NCI-H1105 (cell line): ENCODE measurements at places on chromosomes 4 and X.
A peak's percentile ranks its signal among the peaks of the same experiment; 100 is the strongest.

GRCh38 chr4:115110191-115111181 lies 2.9 kb downstream of the NDST4 start:
- DNase-seq = peak; percentile 61

- no peak for DNase-seq
Observed at GRCh38 chrX:81278616-81279015, 76.7 kb downstream of the SH3BGRL start.

- DNase-seq = no peak
Observed at GRCh38 chr4:8691151-8691775, 98.7 kb downstream of the CPZ start.

GRCh38 chr4:14783011-14783877 lies 219.0 kb upstream of the CPEB2 start:
- no peak for DNase-seq

- DNase-seq = no peak
Observed at GRCh38 chrX:124332481-124333424, at the start of gene TEX13D. Gene TEX13D (plus strand): TSS chrX:124332660. CDS start chrX:124332918, 258 bp downstream.

- no peak for DNase-seq
Observed at GRCh38 chrX:49273181-49273727, 3.7 kb downstream of the PPP1R3F start.

DNA sequence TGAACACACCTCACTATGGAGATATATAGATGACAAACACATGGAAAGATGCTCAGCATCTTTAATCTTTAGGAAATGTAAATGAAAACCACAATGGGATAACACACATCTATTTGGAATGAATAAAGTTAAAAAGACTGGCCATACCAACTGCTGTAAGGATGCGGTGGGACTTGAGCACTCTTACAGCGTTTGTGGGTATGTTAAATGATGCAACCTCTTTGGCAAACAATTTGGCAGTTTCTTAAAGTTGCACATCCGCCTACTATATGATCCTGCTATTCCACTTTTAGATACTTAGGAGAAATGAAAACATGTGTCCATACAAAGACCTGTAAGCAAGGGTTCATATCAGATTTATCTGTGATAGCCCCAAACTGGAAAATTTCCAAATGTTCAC lies 50.7 kb downstream of the MRPL1 start:
- DNase-seq = no peak

DNA sequence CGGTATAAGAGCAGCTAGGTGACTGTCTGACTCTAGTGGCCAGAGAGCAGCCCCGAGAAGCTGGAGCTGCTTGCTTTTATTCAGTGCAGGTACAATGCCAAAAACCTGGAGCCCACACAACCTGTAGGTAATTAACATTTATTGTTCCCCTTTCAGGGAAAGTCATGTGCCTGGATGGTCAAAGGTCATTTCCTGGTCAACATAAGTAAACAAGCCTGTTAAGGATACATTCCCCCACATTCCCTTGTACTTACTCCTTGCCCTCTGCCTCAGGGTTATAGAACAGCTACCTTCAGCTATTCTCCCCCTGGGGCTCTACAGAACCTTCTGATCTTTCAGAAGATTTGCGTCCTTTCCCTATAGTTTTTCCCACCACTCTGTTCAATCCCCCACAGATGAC lies 253.4 kb downstream of the TMA16 start:
- no peak for DNase-seq

DNA sequence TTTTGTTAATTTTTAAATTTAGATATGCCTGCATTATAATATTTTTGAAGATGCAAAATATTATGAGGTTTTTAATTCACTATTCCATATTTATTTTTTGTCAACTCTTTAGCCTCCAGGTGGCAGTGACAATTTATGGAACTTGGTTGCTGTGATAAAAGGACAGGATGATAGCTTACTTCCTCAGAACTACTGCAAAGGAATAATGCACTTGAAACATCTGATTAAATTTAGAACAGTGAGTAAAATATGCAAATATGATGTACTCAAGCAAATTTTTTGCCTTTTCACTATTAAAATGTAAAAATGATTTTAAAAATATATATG lies 45.1 kb downstream of the SPATA4 start:
- DNase-seq = no peak

- DNase-seq = no peak
Observed at GRCh38 chrX:19750028-19750782, 137.2 kb downstream of the SH3KBP1 start.

GRCh38 chrX:143998261-143998660 lies 114.4 kb downstream of the UBE2NL start:
- no peak for DNase-seq

- no peak for DNase-seq
Observed at GRCh38 chr4:57854748-57855147, 744.6 kb upstream of the IGFBP7 start.

DNA sequence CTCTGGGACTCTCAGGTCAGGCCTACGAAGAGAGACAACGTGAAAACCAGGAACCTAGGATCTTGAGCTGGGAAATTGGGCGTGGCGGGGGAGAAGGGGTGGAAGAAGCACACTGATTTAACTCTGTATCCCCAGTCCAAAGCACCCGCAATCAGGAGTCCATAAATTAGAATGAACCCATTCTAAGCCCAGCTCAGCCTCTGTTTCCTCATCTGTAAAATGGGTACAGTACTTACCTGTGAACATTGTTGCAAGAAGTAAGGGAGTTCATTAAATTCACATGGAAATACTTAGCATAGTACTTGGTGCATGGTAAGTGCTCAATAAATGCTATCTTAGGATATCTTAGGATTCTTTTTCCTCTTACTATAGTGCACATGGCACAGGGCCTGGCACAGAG lies 326.7 kb downstream of the BCOR start:
- no peak for DNase-seq

- DNase-seq = no peak
Observed at GRCh38 chr4:174835536-174835935, 6.5 kb upstream of the GLRA3 start.

DNA sequence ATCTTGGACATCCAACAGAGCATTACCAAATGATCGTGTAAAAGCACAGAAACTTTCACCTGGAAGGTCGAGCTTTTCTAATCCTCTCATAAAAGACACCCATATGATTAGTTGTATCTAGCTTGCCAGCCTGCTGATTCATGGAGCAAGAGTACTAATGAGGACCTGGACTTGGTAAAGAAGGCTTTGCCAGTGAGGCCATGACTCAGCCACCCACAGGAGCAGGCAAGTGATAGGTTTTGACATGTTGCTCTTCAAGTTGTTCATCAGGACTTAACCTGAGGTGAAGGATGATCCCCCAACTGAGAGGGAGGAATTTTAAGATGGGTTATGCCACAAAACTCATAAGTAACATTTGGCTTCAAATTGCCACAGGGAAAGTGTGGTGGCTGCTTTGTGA lies 24.7 kb upstream of the EPGN start:
- no peak for DNase-seq

GRCh38 chr4:140220058-140220457 lies 66.1 kb upstream of the MAML3 start:
- no peak for DNase-seq

DNA sequence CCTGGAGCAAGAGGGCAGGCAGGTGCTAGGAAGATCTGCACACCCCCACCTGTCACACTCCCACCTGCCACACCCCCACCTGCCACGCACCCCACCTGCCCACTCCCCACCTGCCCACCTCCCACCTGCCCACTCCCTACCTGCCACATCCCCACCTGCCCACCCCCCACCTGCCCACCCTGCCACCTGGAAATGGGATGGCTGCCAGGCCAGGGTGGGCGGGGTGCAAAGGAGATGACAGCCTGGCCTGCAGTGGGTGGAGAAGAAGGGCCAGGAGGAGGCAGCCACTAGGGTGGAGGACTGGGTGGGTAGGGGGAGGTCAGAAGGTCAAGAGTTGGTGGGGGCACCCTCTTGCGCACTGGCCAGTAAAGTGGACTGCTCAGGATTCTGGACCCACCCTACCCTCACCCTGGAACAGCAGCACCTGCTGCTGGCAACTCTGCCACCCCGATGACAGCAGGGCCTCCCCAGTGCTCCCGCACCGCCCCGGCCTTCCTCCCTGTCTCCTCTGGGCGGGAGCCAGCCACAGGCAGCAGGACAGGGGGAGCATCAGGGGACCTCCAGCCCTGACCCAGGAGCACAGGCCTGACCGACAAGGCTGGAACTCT lies 66.8 kb upstream of the NKX1-1 start:
- no peak for DNase-seq

- no peak for DNase-seq
Observed at GRCh38 chrX:17072301-17072700, 125.8 kb downstream of the REPS2 start.

DNA sequence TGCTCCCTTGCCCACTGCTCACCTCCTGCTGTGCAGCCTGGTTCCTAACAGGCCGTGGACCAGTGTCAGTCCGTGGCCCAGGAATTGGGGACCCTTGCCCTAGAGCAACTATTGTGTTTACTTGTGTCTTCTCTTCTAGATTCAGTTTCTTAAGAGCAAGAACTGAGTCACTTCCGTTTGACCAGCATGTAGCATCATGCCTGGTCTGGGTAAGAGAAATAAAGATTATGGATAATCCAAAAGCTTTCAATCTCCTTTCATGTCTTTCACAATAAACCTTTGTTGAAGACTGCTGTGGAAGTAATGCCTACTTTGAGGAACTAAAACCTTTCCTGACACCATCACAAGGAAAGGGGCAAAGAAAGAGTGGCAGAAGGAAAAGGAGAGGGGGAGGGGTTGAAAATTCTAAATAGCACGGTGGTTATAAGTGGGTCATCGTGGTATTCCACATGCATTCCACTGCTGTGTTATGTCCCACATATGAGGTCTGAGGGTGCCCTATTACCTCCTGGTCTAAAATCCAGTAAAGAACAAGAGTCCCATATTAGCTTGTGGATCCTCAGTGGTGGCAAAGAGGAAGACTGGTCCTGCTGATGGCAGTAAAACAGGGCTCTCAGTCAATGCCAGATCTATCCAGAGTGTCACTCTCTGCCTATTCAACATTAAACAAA lies 133.4 kb downstream of the RASL11B start:
- no peak for DNase-seq

DNA sequence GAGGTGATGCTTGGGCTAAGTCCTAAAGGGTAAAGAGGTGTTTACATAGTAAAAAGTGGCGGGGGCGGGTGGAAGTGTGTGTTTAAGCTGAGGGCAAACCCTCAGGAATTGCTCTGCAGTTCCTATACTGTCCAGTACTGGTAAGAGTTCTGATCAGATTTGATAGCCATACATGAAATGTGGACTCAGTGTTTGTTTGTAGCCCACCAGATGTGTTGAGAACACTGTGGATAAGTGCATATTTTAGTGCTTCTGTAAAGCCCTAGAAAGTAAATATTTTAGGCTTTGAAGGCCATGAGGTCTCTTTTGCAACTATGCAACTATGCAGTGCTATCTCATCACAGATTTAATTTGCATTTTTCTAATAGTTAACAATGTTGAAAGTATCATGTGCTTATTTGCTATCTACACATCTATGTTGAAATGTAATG lies 80.7 kb upstream of the EOLA2 start:
- no peak for DNase-seq

DNA sequence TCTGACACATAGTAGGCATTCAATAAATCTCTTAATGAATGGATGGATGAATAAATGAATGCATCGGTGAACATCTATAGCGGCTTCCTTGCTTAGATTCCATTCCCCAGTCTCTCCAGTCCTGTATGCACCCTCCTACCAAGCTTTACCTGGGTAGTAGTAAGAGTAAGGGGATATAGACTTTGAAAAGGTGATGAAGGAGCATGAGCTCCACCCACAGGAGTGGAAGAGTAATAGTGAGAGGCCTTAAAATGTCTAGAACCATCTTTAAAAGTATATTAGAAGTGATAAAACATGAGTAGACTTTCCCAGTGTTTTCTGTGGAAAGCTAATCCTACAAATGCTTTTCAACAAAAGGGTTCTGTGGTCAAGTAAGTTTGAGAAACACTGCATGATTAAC lies 35.5 kb upstream of the GPC3 start:
- DNase-seq = no peak

DNA sequence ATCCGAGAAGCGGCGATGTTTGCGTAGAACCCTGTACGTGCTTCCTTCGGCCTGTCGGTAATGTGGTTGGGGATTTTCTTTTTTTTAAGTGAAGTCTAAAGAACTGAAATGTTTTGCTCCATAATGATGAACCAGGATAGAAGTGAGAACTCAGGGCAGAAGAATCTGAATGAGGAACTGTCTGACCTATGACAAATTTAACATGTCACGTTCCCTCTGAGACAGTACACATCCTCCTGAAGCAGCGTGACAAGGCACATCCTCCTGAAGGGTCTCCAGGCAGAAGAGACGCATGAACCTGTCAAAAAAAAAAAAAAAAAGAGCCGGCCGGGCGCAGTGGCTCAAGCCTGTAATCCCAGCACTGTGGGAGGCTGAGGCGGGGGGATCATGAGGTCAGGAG lies 6.2 kb downstream of the CSF2RA start:
- no peak for DNase-seq

DNA sequence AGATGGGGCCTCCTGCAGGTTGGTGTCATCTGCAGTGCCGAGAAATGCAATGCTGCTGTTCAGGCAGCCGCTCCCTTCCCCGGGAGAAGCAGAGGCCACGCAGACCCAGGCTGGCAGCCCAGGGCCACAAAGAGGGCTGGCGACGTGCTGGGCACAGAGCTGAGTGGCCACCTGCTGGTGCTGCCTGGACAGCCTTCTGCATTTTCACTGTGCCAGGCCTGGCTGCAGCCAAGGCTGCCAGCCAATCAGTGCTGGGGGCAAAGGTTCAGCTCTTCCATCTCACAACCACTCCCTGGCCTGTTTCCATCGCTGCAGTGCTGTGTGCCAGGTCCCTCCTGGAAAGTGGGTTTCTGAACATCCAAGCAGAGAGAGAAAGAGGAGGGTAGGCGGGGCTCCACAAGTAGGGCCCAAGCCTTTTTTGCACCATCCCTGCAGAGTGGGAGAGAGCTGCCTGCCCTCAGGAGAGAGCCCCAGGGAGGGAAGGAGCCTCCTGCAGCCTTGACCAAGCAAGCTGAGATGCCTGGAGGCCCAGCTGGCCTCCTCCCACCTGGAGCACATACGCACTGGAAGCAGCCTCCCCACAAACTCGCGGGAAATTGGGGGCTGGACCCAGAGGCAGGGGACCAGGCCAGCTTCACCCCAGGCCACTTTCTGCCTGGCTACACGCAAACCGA lies 20.1 kb downstream of the ADRA2C start:
- DNase-seq = no peak

GRCh38 chrX:133570549-133570948 lies 155.3 kb upstream of the GPC4 start:
- DNase-seq = no peak

DNA sequence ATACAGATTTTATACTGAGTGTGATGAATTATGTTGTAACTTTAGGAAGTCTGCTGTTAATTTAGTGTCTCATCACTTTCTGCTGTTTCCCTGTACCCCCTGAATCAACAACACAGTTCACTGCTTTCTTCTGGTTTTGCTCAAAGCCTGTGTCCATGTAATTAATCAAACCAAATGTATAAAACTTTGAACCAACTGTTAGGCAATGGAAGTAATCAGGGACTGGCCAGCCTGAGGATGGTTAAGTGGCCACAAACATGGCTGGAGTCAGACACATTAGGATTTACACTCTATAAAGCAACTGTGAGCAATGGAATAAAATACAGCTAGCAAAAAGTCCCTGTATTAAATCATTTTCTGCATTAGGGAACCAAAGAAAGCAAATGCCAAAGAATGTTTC lies 42.6 kb downstream of the CXCL1 start:
- no peak for DNase-seq
